CD4-positive, CD25-positive, alpha-beta regulatory T cell (primary cell): ENCODE measurements at places on chromosomes 5 and 9.

- peak; percentile 27 for DNase-seq
These were observed 48.0 kb upstream of the DMRT3 start for GRCh38 chr9:928363-929042.

DNA sequence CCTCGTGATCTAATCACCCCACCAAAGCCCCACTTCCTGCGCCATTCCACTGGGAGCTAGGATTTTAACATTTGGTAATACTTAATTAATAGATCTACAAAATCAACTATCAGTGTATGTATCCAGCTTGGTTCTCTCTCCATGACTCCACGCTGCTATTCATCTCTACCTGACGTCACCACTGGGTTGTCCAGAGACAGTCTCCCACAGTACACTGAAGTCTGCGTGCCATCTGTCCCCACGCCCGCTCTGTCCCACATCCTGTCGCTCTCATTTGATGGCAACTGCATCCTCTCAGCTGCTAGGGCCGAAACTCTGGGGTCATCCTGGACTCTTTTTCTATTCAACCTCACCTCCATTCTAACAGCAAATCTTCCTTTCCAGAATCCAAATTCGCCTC, 53.2 kb downstream of the ANKRD33B start:
- no peak for DNase-seq

DNA sequence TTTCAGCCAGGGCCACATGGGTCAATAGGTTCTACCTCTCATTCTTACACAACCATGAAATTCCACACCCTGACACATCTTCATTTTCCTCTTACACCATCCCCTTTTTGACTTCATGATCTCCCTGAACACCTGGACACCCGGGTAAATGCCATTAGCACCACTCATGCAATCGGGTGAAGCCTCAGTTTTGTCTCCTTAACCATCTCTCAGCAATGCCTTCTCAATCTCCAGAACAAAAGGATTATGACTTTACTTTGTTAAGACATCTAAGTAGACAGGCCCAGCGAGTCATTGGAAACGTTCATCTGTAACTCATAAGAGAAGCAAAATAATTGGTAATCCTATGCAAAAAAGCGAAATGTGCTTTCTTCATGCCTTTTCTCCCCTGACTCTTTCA, 49.9 kb downstream of the ADAMTS12 start:
- DNase-seq: no peak

DNA sequence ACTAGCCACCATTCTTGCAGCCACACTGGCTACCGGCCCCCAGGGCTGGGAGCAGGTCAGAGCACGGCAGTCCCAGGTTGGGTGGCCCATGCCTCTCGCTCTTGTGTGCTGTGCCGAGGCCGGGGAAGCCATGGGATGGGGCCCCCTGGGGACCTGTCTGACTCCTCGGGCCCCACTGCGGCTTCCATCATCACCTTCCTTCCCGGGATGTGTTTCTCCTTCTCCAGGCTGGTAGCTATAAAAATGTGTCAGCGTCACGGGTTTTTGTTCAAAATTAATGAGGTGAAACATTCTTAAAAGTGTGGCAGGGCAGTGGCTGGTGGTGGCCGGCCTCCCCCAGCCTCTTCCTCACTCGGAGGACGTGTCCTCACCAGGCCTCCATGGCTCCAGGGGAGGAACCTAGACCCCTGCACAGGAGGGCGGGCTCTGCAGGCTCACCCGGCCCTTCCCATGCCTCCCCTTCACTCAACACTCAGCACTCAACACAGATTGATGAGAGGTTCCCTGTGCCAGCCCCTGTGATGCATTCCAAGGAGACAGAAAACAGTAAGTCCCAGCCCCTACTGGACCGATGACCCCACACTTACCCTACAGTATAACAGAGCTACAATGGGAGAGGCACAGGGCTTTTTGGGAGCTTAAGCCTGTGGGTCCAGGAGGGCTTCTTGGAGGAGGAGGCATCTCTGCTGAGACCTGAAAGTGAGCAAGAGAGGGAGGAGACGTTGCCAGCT, 43.2 kb downstream of the PTGES start:
- no peak for DNase-seq

DNA sequence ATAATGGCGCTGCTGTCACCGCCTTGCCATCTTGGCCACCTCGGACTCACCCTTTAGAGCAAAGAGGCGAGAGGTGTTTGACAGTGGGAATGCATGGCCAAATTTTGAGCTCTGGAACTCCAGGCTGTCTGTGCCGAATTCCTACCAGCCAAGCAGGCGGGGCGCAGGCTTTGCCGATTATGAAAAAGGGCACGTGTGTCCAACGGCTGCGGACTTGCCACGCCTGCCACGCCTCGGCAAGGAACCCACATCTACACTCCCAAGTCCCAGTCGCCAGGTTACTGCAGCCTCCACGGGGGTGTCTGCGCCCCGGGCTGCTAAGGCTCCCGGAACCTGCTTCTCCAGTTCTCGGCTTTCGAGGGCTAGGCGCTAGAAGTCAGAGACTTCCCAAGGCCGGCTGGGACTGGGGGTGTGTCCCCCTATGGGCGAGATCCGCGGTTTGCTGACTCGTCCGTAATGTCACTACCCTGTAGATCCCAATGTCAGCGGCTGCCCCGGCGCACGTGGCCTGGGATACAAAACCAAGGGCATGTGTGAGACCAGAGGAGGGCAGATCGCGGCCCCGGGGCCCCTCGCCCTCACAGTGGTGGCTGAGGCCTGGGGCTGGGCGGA, 2.8 kb downstream of the NPR3 start:
- no peak for DNase-seq

- DNase-seq: no peak
These were observed 155.8 kb upstream of the APC start for GRCh38 chr5:112581811-112582320.

DNA sequence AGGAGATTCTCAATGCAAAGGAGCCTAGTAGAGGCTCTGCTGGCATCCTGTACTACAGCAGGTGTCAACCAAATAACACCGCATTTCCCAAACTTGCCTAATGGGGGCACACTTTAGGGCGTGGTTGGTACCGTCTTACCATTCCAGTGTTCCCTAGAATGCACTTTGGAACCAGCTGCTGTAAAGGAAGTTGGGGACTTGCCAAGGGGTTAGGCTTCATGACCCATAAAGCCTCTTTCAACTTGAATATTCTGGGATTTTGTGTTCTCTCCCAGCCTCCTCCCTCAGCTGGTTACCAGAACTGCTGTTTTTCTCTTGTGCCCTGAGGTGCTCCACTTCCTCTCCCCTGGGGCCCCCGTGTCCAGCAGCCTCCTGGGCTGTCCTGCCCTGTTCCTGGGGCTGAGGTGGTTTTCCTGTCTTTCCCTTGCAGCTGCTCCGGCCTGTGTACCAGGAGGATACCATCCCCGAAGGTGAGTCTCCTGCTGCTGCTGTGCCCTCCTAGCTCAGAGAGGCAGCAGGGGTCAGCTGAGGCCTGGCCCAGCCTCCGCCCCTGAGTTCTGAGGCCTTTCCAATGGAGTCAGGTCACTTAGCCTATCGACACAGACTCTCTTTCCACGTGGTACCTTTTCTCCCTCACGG, 44.7 kb downstream of the RGS3 start:
- no peak for DNase-seq
